ENCODE measurements at places on chromosomes 3 and 15.

- no peak for DNase-seq
Observed at GRCh38 chr3:134496471-134497071, 10.7 kb downstream of the CEP63 start.

GRCh38 chr15:85624291-85624801, 170.4 kb downstream of the KLHL25 start:
- no peak for DNase-seq

DNA sequence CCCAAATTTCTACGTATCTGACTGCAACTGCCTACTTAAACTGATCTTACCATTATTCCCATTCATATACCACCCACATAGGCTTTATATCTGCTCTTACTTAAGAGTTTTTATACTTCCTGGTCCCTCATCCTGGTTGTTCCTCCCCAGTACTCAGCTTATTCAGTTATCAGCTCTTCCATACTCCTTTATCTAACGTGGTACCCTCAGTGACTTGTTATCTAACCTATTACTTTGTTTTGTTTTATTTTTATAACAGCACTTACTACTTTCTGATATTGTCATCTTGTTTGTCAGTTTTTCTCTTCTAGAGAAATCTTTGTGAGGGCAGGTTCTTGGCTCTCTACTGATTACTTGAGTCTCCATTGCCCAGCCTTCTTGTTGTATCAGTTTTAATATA, 100.6 kb downstream of the ZNF609 start:
- no peak for DNase-seq

DNA sequence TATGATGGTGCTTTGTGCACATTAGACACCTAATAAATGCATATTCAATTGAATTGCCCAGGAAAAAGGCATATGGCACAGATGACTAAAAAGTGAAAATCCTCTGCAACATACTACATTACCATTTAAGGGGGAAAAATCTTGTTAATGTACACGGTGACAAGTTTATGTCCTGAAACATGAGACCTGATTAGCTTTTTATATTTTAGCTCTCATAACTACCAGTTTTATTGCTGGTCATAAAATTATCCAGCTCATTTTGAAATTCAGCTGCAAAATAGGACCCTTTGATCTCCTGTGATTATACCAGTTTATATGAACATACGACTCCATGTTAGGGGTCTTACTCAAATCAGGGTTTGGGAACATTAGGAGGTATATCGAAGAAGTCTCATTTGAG, 684.6 kb upstream of the CCDC54 start:
- DNase-seq = no peak

DNA sequence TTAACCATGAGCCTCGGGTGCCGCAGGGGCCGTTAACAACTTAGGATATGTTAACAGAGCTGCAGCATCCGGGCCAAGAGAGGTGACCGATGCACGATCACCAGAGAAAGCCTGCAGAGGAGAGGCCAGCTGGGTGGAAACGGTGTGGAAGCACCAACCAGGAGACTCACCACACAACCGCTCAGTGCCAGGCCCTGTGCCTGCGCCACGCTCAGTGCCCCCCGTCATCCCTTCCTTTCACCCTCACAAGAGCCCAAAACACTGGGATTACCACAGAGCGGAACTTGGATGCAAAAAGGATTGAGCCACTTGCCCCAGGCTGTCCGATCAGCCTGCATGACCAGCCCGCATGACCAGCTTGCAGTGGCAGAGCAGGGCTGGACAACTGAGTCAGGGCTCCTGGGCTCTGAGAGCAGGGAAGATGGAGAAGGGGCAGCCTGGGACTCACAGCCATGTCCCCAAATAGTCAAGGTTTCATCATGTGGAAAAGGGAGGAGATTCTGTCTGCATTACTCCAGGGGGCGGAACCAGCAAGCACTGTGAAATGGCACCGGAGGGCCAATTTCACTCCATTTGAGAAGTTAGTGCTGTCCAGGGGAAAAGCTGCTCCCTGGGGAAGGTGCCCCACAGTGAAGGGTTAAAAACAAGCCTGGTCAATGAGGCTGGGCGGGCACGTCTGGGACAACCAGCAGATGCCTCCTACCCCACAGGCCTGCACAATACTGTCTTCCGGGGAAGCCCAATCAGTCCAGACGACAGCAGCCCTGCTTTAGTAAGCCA, 156.8 kb downstream of the ATP10A start:
- DNase-seq = no peak

DNA sequence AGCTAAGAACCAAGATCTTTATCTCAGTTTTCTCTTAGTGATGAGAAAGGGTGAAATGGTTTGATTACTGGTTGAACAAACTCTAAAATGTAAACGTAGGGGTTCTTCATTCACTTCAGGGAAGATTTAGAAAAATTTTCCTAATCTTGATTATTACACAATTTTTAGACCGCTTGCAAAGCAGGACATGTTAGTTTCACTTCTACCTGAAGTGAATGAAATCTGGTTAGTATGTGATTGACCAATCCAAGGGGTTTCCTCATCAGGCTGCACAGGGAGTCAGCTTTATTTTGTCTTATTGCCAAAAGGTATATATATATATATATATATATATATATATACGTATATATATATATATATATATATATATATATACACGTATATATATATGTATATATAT, 740.4 kb downstream of the TUSC7 start:
- no peak for DNase-seq

DNA sequence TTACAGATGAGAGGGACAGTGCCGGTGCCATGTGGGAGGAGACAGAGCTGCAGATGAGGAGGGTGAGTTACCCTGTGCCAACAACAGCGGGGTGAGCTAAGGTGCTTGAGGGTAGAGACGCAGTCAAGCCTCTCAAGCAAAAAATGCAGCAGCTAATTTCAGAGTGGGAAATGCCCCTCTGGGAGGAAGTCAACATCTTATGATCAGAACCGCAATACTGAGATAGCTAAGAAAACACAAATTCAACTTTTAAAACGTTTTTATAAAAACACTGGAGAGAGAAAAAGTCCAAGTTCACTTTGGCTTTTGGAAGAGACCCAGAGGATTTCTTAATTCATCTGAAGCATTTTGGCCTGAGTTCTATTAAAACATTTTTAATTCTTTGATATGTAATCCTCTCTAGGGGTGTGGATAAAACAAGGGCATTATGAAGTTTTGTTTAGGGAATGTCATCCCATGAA, 319.2 kb downstream of the SLC9A9 start:
- DNase-seq = no peak

DNA sequence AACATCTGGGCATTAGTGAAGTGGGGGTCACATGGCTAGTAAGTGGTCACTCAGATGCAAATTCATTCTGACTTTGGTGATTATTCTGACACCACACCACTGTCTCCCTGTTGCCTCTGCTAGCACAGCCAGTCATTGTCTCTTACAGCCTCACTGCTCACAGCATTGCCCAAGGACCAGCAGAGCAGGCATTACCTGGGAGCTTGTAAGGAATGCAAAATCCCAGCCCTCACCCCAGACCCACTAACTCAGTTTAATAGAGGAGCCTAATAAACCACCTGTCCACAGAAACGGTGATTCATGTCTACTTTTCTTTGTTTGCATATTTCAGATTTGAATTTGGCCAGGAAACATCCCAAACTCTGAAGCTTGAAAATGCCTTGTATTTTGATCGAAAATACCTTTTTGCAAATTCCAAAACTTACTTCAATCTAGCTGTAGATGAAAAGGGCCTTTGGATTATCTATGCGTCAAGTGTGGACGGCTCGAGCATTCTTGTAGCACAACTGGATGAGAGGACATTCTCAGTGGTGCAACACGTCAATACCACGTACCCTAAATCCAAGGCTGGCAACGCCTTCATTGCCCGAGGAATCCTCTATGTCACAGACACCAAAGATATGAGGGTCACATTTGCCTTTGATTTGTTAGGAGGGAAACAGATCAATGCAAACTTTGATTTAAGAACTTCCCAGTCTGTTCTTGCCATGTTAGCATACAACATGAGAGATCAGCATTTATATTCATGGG, 62.7 kb downstream of the GLDN start:
- no peak for DNase-seq

GRCh38 chr15:60616147-60616546, 137.2 kb upstream of the ICE2 start:
- DNase-seq = no peak

DNA sequence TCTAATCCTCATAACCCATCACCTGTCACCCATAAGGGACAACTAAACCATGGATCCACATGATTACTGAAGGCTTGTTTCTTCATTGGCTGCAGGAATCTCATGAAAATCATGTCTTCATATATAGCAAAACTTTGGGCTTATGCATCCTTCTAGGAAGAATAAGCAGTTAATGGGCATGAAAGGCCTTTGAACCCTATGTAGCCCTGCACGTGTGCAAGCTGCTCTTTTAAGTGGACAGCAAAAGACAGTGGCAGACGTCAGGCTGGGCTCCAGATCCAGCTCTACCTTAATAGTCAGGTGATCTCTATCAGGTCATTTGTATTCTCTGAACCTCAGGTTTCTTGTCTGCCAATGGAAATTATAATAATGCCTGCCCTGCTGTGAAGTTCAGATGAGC, 18.9 kb downstream of the CYP19A1 start:
- DNase-seq = no peak

- DNase-seq = no peak
Observed at GRCh38 chr3:127853681-127854080, 31.4 kb upstream of the MGLL start.

DNA sequence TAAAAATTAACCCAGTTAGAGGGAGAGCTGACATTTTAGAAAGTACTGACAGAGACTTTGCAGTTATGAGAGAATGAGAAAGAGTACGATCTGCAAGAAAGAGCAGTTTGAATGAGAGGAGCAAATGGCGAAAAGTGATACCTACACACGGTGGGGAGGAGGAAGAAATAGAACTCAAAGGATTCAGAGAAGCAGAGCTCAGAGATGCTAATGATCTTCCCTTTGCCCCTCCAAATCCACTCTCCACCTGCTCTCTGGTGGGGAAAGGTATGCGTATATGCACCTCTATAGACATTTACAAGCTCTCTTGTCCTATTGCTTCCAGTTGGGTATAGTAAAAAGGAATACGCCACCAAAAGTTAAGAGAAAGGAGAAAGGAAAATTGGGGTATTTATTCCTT, 123.3 kb upstream of the TTC14 start:
- no peak for DNase-seq

DNA sequence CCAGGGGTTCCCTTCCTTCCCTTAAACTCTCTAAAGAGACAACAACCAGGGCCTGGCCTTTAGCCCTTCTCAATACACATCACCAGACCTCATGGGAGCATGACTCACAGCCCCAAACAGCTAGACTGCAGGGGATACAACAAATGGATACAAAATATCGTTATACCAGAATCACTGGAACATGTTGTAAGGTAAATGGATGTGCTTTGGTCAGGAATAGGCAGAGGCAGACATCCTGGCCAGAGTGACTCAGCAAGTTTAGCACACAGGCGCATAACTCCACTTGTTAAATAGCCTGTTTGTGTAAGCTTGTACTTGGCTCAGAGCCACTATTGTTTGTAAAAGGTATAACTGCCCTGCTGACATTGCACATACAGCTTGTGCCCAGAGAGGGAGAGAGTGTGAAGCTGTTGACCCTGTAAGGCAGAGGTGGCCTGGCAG, 18.3 kb downstream of the TMED3 start:
- DNase-seq = no peak

DNA sequence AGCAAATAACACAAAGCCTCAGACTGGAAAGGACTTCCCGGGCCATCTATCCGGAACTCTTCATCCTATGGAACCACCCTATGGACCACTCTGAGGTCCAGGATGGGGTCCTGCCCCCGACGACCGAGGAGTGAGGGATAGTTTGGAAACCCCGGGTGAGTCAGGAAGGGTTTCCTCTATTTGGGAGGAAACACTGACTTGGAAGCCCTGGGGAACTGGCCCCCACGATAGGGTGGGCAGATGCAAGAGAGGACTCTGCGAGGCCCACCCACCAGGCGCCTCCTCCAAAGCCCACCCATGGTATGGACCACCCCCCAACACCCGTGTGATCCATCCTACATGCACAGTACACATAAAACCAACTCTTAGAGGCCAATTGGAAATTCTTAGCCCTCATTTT, 69.4 kb downstream of the CPN2 start:
- no peak for DNase-seq

- no peak for DNase-seq
Observed at GRCh38 chr15:31345606-31346366, 19.2 kb downstream of the KLF13 start.

GRCh38 chr3:34053626-34054025, 255.2 kb downstream of the PDCD6IP start:
- no peak for DNase-seq

DNA sequence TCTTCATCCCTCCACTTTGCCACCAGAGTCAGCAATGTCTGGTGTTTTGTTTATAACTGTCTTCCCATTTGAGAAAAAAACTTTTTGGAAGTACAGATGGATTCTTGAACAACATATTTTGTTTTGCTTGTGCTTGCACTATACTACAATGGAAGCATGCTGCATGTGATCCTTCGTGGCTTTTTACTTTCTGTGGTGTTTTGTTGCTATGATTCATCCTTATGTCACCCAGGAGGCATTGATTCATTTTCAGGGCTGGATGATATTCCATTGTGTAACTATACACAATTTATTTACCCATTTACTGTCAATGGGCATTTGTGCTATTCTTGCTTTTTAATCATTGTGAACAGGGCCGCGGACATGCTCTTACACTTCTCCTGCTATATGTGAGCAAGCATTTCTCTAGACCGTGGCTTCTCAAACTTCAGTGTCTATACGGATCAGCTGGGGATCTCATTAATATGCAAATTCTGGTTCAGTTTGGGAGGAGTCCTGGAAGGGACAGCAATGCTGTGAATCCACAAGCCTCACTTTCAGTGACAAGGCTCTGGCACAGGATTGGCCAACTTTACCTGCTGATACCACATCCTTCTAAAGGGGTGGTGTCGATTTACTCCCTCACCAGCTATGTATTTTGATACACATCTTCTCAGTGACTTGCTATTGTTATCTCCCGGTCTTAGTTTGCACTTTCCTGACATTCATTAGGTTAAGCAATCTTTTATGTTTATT, 65.9 kb downstream of the POLR2M start:
- DNase-seq = no peak

DNA sequence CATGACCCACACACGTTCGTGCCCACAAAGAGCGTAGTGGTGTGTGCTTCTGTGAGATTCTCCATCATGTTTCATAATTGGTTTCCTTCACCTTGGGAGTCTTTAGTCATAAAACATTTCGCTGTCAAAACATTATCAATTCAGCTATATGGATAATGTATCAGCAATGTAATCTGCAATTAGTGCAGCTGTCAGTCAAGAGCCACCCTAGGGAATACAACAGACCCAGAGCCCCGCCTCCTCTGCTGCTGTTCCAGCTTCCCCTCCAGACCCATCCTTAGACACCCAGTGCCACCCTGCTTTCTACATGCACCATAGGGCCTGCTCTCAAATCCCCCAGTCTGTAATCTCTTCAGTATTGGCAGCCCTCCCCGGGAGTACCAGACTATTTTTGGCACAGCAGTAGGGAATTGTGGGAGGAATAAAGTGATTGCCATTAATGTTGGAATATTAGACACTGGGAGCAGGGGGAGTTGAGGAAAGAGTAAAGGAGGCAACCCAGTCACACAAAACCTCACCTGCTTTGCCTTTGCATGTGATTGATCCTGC, 31.5 kb upstream of the C3orf80 start:
- DNase-seq = no peak

GRCh38 chr3:40913641-40914040, 285.7 kb upstream of the CTNNB1 start:
- no peak for DNase-seq

Measured in hippocampal formation (tissue), 2 donors.